ENCODE measurements at places on chromosomes 5 and 9.

- peak; percentile 52 for DNase-seq
Observed at GRCh38 chr5:1765141-1765879, 34.3 kb downstream of the MRPL36 start.

DNA sequence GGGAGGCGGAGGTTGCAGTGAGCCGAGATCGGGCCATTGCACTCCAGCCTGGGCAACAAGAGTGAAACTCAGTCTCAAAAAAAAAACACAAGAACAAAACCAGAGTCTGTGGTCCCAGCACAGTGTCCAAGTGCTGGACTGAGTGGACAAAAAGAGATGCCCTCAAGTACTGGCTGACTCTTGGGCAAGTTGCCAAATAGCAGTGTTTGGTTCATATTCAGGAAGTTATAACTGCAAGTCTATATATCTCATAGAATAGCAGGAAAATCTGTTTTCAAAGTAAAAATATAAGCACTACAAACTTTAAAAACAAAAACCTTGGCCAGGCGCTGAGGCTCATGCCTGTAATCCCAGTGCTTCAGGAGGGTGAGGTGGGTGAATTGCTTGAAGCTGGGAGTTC, 7.3 kb downstream of the HABP4 start:
- DNase-seq, result no peak

GRCh38 chr5:167916706-167917105, 374.7 kb upstream of the WWC1 start:
- no peak for DNase-seq

GRCh38 chr5:76920491-76920890, 32.4 kb upstream of the CRHBP start:
- DNase-seq, result no peak

DNA sequence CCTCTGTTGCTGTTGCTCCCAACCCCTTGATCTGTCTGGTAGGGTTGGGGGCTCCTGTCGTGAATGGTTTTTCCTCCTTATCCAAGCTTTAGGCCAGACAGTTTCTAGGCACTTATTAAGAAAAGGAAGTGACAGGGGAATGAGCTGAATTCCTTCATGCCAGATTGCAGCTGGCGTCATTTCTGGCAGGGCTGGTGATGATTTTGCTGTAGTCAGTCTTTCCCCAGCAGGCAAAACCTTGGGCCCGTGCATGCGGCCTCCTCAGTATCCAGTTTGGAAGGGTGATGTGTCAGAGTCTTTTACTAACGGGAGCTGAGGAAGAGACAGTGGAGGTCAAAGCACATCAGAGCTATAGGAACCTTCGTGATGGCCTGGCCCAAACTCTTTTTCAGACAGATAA, 58.8 kb downstream of the COL27A1 start:
- DNase-seq, result peak; percentile 69

GRCh38 chr5:98755406-98755805, 18.1 kb upstream of the RGMB start:
- peak; percentile 81 for DNase-seq

- peak; percentile 15 for DNase-seq
Observed at GRCh38 chr9:109251080-109251775, 69.6 kb downstream of the EPB41L4B start.

- no peak for DNase-seq
Observed at GRCh38 chr5:25707093-25707492, 1062.3 kb upstream of the CDH10 start.

DNA sequence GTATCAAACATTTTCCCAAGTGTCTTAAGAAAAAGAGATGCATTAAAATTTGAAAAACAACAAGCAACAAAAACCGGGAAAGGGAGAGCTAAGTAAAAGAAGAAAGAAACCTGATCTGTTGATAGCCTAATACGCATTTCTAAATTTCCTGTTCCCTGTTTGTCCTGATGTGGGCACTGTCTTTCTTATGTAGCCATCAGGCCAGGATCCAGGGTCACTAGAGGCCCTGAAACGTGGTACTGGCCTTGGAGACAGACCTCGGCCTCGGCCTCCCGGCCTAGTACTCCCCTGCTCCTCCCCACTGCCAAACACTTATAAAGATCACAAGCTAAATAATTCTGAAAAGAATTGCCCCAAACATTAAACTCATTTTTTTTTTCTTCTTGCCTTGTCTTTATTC, 547.2 kb downstream of the IRX1 start:
- no peak for DNase-seq

DNA sequence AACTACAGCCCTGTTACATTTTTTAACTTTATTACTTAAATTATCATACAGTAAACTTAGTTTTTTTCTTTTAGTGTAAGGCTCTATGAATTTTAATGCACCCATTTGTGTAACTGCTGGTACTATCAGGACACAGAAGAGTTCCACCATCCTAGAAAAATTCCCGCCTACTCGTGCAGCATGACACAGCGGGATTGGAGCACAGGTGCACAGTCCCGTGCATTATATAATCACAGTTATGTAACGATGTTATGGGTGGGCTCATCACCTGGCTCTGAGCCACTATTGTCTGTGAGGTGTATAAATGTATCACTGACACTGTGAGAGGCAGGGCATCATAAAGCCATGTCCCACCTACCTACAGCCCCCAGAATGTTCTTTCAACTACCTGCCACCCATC, 80.7 kb downstream of the DRD1 start:
- no peak for DNase-seq

- no peak for DNase-seq
Observed at GRCh38 chr9:130345897-130346385, 80.4 kb downstream of the HMCN2 start.

DNA sequence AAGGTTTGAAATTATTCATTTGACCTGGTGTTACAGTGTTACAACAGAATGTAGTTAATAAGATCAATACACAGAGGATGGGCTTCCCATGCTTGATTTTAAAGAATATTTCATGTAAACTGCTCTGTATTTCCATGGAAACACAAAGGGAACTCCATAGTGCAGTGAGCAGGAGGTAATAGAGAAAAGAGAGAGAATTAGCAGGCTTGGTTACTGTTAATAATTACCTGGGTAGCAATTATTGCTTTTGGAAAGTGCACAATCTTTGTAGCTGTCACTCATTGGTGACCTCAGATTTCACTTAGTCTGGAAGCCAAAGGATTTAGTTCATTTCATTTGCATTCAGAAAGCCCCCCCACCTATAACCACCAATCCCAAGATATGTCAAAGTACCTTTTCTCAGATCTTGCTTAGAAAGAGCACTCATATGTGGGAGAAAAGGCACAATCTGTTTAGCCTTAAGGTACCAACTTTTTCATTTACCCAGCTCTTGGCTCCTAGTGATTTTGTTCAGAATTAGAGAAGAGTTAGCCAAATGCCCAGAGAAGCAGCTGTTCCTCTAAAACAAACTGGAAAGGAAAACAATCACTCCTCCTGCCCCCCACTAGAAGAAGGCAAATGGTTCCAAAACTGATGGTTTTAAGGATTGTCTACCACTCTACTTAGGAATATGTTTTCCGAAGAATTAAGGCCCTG, 234.5 kb upstream of the SLC24A2 start:
- no peak for DNase-seq

GRCh38 chr9:110753731-110754231, 85.2 kb downstream of the MUSK start:
- peak; percentile 75 for DNase-seq

- DNase-seq, result no peak
Observed at GRCh38 chr9:22508790-22509189, 62.2 kb downstream of the DMRTA1 start.

DNA sequence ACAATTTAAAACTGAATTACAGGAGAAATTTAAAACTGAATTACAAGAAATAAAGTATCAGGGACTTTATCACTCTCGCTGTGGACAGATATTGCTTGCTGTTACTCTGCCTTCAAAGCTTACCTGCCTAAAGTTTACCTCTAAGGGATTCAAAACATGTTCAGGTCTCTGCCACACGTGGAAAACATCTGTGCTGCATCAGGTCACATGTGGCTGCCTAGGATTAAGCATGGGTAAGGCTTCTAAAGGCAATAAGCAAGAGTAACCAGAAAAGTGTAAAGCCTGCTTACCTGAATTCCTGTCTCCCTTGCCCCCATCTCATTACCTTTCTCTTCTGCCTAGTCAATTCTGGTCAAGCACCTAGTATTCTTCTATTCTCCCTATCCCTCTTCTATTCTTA, 18.9 kb downstream of the MINAR2 start:
- DNase-seq, result no peak

- DNase-seq, result no peak
Observed at GRCh38 chr9:81566074-81566698, 123.2 kb downstream of the TLE1 start.

DNA sequence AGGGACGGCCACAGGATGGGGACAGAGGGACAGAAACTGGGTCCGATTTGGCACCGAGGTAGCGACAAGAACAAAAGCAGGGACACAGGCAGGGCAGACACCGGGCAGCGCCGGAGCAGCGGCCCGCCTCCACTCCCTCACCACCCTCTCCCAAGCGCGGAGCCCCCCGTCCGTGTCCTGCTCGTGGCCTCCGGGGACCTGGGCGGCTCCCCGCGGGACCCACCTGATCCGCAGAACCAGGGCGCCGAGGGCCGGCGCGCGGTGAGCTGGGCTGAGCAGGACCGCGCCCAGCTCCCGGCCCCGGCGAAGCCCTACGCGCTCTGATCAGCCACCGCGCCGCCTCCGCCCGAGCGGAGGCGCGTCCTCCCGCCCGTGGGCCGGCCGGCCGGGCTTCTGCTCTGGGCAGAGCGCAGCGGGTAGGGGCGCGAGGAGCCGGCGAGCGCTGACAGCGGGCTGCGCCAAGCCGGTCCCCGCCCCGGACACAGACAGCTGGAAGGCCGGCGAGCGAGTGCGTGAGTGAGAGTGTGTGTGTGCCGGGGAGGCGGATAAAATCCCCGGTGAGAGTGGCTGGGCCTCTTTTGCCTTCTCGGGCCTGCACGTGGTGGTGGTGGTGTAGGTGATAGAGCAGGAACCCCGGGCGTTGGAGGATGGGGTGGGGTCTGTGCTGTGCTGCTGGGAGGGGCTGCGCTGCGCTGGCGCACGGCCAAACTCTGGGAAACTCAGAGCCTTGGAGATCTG, at the start of gene GGTA1:
Gene GGTA1, minus strand, starts transcription at position 418 of the 738 bp plus-strand sequence. CDS start 31,922 bp downstream, outside the sequence.
- DNase-seq, result peak; percentile 80

DNA sequence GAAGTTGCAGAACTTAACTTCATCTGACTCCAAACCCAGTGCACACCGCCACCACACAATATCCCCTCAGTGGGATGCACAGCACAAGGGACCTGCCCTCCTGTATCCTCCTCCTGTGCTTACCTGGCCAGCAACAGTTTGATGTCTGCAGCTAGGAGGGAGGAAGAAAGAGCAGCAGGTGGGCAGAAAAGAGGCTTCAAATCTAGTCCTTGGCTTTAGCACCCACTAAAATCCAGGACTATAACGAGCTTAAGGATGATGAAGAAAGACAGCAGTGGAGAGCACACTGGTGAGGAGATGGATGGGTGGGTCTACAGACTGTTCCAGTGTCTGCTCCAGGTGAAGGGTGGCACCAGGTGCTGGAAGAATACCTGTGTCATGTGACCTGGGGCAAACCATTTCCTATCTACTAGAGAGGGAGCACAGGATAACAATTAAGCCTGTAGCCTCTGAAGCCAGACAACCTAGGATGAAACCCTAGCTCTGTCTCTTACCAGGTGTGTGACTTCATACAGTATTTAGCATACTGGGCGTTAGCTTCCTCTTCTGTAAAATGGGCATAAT, 100.0 kb downstream of the SH3TC2 start:
- DNase-seq, result no peak

DNA sequence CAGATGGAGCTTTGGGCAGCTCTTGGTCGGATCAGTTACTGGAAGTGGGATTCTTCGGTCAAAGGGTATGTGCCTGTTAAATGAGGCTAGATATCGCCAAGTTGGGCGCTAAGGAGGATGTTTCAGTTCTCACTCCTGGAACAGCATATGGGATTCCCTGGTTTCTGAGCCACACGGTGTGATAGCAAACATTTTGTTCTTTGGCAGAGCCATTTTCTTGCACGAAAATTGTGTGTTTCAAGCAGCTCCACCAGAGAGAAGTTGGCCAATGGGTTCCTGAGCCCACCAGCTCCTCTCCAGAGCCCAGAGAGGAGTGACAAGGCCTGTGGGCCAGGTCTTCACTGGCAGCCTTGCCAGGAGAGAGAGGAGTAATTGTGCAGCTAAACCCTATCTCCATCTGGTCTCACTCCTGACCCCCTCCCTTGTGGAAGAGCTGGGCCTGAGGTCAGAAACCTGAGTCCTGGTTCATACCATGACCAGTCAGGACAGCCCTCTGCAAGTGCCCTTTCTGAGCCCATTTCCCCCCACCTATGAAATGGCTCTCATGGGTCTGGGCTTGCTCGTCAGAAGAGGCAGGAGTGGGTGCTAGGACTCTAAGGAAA, 10.7 kb upstream of the SLC6A7 start:
- no peak for DNase-seq

- no peak for DNase-seq
Observed at GRCh38 chr9:104856413-104856941, 71.5 kb downstream of the ABCA1 start.

GRCh38 chr9:101977614-101978210, 239.3 kb upstream of the GRIN3A start:
- peak; percentile 1 for DNase-seq

GRCh38 chr9:90274725-90275124, 367.9 kb downstream of the DIRAS2 start:
- DNase-seq, result no peak

- DNase-seq, result no peak
Observed at GRCh38 chr9:2413160-2413805, 208.3 kb upstream of the VLDLR start.

GRCh38 chr5:24747327-24747726, 102.5 kb upstream of the CDH10 start:
- no peak for DNase-seq

- DNase-seq, result no peak
Observed at GRCh38 chr5:143708672-143709071, 103.3 kb upstream of the HMHB1 start.

- no peak for DNase-seq
Observed at GRCh38 chr5:135642934-135643333, 64.1 kb upstream of the CXCL14 start.

DNA sequence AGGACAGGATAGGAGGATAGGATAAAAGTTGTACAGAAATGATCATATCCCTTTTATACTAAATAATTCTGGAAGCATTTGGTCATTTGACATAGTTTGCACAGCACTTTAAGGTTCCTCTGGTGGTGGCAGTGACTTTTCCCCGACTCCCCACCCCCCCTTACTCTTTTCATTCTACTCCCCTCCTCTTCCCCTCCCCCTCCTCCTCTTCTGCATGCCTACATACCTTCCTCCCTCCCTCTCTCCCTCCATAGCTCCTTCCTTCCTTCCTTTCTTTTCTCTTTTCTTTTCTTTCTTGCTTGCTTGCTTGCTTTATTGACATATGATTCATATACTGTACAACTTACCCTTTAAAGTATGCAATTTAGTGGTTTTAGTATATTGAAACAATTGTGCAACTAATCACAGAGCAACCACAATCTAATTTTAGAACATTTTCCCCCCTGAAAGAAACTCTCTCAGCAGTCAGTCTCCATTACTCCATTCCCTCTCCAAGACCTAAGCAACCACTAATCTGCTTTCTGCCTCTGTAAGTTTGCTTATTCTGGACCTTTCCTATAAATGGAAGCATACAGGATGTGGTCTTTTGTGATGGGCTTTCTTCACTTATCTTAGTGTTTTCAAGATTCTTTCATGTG, 159.0 kb downstream of the HACD4 start:
- peak; percentile 76 for DNase-seq

- DNase-seq, result no peak
Observed at GRCh38 chr5:142690667-142691066, 4.8 kb upstream of the FGF1 start.

GRCh38 chr5:16593628-16594027, 23.2 kb downstream of the RETREG1 start:
- DNase-seq, result peak; percentile 6

GRCh38 chr5:73605223-73606087, 20.5 kb upstream of the ARHGEF28 start:
- peak; percentile 37 for DNase-seq

Measured in foreskin fibroblast (primary cell).